ENCODE measurements at places on chromosomes 4 and X.

DNA sequence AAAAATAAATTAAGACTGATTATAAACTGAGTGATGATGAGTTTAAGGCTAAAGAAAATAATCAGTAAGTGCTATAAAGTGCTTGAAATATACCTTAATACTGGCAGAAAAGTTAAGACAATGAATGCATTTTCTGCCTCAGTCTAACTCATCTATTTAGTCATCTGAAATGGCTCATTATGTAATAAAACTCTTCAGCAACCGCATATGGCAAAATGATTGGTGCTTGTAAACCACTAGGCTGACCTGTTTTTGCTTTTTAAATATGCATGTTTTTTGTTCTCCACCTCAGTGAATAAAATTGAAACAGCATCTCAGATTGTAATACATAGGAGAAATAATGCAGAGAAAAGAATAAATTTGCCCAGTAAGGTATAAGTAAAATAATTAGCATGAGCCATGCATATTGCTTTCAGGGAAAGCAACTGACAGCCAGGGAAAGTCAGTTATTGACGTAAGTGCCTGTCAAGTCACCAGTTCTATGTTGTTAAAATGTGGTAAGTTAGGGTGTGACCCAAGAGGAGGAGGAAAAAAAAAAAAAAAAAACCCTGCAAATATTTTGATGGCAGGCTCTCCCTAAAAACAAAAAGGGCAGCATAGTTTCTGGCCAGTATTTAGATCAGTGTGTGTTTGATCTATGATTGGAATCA, 167.5 kb downstream of the PALLD start:
- no peak for DNase-seq

GRCh38 chr4:69748173-69748572, 12.2 kb downstream of the SULT1B1 start:
- no peak for DNase-seq

- DNase-seq, result no peak
Measured at GRCh38 chr4:31020363-31020762, 300.2 kb downstream of the PCDH7 start.

- no peak for DNase-seq
Measured at GRCh38 chrX:106608016-106608415, 3.8 kb upstream of the RADX start.

- DNase-seq, result no peak
Measured at GRCh38 chr4:6470502-6471306, 1.7 kb downstream of the PPP2R2C start.

DNA sequence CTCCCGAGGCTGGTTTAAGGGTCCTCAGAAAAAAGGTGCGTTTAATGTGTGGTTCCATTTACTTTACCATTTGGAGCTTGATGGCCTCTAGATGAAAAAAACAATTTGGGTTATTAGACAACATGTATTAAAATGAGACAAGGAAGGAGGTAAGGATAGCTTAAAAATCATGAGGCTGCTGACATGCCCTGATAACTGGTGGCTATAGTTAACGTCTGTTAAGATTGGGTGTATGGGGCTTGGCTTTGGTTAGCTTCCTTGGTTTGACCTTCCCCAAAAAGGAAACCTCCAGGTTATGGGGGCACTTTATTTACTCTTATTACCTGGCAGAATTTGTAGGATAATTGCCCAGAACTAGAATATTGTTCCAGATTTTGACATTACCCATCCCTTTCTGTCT, 51.5 kb downstream of the HMGB2 start:
- DNase-seq, result no peak

GRCh38 chr4:176882206-176882605, 89.5 kb upstream of the VEGFC start:
- DNase-seq, result no peak

DNA sequence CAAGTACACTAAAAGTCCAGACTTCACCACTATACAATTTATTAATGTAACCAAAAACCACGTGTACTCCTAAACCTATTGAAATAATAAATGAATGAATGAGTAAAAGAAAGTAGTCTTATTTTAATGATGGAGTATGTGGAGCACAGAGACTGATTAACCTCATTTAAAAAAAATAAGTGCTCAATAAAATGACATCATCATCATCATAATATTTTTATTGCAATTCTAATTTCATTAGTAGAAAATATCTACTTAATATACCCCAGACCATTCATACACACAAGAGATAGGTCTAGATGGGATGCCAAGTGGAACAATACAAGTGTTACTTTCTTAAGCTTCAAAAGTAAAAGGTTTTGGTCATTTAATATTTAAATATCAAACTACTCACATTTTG, 133.1 kb downstream of the ASB9 start:
- DNase-seq, result no peak

GRCh38 chr4:181550381-181550780, 692.8 kb upstream of the TENM3 start:
- no peak for DNase-seq

DNA sequence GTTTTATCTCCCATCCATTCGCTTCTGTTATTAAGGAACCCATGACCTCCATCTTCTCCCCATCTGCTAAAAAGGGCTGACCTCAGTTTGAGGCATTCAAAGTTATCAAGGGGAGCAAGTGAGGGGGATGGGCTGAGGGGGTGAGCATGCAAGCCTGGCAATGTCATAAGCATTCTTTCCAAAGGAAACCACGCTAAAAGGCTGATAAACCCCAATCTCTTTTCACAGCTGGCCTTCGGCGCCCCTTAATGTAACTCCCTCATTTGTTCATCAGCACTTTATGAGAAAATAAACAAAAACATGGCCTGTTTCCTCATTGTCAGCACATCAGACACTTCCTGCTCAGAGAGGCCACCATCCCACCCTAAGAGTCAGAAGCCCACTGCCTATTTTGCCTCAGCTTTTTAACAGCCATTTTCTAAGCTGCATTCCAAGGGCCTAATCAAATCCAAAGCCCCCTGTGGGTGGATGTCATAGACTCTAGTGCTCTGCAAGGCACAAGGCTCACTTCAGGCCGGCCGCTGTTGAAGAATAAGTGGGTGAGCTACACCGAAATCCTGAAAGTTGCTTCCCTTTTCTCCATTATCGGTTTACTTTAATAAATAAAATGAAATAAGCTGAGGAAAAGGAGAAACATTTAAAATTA, 92.0 kb upstream of the SRD5A3 start:
- no peak for DNase-seq

DNA sequence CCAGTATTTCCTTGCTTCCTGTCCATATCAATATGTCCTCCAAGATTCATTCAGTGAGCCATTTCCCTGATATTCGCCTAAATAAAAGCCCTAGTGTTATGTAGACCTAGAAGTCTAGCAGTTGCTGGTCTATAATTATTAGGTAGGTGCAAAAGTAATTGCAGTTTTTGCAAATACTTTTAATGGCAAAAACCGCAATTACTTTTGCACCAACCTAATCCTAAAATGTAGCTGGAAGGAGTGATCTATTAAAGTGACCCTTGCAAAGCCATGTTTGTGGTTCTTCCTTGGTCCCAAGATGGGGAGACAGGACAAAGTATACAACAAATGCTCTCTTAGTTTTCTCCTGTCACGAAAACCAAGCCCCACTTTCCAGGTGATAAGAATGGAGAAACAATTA, 193.0 kb downstream of the IDS start:
- no peak for DNase-seq

- DNase-seq, result no peak
Measured at GRCh38 chr4:189823591-189823990, 117.1 kb upstream of the FRG1 start.

GRCh38 chr4:173025131-173025530, 143.5 kb upstream of the GALNT7 start:
- DNase-seq, result peak; percentile 16

DNA sequence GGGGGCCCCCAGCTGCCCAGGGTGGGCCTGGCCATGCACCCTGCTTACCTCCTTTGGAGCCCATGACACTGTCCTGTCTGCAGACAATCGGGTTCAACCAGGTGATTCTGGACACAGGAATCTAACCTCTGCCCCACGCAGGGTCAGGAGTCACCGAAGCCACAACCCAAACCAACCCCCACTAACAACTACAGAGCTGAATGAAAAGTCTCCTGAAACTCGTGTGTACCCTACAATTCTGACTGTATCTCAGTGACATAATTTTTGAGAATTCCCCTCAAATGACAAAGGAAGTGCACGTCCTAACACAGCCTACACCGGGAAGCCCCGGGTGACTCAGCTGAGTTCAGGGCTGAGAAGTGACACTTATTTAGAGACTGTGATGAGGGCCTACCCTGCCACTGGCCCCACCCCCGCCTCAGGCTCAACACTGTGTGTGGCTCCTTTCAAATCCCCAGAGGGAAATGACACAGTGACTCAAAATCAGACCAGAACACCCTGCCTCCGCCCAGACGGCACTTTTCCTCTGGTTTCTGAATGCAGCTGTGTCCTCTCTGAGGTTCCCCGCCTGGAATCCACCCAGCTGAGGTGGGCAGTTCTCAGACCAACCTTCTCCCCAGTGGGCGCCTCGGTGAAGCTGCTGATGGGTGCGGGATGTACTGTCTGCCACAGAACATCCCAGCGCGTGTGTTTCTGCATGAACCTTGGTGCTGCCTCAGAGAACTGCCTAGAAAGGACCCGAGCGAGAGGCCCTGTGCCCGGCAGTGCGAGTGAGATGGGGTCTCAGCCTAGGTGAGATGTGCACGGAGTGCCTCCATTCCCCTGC, 9.9 kb downstream of the TNIP2 start:
- peak; percentile 87 for DNase-seq

DNA sequence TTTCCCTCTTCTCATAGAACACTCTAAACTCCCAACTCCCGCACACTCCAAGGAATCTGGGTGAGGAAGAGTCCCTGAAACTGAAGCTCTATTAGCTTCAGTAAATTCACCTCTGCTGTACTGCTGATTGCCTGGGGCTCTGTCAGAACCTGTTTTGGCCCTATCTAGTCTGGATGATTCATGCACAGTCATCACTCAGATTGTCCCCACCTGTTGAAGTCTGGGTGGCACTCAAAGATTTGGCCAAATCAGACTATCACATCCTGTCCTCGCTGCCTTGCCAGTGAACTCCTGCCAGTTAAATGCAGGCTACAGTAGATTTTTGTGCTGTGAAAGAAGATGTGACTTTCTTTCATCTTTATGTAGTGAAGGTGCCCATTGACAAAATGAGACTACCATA, 63.5 kb upstream of the EMCN start:
- DNase-seq, result no peak

- DNase-seq, result no peak
Measured at GRCh38 chrX:13659063-13659462, 6.1 kb downstream of the TCEANC start.

GRCh38 chrX:110536816-110537215, 178.2 kb downstream of the RTL9 start:
- DNase-seq, result no peak

GRCh38 chrX:1138476-1139184, 73.8 kb downstream of the CRLF2 start:
- no peak for DNase-seq

- no peak for DNase-seq
Measured at GRCh38 chr4:67751260-67751659, 2.9 kb downstream of the GNRHR start.

DNA sequence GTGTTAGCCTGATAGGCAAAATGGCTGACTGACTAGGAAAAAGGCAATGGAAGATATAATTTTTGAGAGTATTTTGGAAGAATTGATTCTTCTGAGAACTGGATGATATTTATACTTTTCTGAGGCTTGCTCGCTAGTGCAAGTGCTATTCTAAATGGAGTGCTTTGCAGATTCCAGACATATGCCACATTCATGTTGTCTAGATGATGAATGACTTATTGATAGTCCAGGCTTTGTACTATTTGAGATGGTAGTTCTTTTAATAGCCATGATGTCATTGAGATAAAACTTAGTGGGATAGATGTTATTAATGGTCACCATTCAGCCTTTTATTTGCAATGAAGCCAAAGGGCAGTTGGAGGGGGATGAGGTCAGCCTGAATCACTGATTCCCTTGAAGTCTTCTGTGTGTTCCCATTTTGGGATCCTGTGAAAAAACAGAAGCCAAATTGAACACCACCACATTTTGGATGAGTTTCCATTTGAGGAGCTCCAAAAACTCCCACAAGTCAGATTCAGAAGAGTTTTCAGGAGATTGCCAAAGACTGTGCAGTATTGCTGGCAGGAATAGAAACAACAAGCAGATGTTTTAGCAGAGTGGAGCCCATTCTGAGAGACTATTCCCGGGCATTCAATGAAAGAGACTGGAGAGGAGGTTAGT, 184.1 kb downstream of the IL1RAPL2 start:
- no peak for DNase-seq

DNA sequence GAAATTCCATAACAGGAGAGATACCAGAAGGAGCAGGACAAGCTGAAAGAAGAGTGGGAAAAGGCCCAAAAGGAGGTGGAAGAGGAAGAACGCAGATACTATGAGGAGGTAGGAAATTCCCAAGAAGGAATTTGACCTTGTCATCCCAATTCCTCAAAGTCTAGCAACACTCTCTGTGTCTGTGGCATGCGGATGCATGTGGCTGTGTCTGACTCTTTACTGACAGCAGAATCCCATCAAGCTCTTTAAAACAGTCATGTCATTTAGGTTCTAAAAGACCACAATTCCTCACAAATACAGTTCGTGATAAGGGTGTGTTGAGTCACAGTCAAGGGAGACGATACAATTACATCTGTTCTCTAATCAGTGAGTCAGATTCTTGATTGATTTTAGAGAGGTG, 68.5 kb downstream of the PHOX2B start:
- DNase-seq, result no peak

GRCh38 chrX:84108584-84108983, 79.4 kb downstream of the RPS6KA6 start:
- no peak for DNase-seq

- peak; percentile 13 for DNase-seq
Measured at GRCh38 chr4:2251795-2252529, 9.9 kb downstream of the MXD4 start.

GRCh38 chr4:1868293-1868692, 2.9 kb upstream of the NSD2 start:
- DNase-seq, result no peak

- DNase-seq, result no peak
Measured at GRCh38 chr4:107129076-107129475, 93.0 kb upstream of the DKK2 start.

DNA sequence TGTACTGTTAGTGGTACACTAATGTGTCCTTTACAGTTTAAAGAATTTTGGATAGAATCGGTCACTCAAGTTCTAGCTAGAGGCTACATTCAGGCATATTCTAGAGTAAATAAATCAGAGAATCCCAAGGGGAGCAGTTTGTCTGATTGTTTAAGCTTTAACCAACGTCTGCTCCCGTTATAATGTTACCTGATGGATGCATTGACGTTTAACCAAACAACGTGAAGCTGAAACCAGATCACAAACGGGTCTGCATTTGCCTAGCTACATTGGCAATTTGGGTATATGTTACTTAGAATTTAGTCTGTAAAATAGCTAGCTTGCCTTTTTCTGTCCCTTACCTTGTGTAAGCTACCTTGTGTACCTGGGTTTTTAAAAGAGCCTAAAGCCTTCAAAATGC, 1.6 kb downstream of the PI4K2B start:
- DNase-seq, result no peak

DNA sequence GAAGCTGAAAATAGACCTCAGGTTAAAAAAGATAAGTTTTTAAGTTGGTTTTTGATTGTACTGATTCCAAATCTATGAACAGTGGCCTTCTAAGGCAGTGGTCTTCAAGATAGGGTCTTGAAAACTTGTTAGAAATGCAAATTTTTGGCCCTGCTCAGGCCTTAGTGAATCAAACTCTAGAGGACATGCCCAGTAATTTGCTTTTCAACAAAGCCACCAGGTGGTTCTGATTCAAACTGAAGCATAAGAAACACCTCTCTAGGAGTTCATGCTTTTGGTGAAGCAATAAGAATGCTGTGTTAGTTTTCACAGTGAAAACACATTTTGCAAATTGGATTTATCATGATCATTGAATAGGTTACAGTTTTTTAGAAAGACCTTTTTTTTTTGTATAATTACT, 1849.4 kb upstream of the AGA start:
- DNase-seq, result no peak
